ENCODE measurements at places on chromosomes 6 and 20.

DNA sequence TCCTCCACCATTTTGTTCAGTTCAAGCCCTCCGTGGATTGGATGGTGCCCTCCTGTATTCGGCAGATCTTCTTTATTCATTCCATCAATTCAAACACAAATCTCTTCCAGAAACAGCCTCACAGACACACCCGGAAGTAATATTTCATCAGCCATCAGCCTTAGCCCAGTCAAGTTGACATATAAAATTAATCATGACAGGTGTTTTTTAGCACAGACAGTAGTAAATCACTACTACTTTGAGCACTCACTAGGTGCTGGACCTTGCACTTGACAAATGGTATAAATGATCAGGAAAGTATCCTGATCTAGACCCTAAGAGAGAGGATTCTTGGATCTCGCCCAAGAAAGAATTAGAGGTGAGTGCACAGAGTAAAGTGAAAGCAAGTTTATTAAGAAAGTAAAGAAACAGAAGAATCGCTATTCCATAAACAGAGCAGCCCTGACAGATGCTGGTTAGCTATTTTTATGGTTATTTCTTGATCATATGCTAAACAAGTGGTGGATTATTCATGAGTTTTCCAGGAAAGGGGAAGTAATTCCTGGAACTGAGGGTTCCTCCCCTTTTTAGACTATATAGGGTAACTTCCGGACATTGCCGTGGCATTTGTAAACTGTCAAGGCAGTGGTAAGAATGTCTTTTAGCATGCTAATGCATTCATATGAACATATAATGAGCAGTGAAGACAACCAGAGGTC is 194.6 kb upstream of the LAMP5 start:
- no peak for DNase-seq

- DNase-seq = no peak
Measured at GRCh38 chr6:128155826-128156225, 255.0 kb upstream of the THEMIS start.

DNA sequence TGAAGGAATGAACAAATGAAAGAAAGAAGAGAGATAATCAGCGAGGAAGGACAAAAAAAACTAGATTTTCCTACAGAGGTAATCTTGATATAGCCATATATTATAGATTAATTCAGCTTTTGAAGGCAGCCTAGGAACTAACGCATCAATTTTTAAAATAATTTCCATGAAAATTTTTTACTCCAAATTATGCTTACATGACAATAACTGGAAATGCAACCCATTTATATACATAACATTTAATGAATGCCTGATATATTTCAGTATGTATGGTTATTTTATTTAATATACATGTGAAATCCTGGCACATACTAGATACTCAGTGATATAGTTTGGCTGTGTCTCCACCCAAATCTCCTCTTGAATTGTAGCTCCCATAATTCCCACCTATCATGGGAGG is 157.6 kb downstream of the LAMP5 start:
- no peak for DNase-seq

- no peak for DNase-seq
Measured at GRCh38 chr20:36454698-36455427, 86.5 kb upstream of the MYL9 start.

DNA sequence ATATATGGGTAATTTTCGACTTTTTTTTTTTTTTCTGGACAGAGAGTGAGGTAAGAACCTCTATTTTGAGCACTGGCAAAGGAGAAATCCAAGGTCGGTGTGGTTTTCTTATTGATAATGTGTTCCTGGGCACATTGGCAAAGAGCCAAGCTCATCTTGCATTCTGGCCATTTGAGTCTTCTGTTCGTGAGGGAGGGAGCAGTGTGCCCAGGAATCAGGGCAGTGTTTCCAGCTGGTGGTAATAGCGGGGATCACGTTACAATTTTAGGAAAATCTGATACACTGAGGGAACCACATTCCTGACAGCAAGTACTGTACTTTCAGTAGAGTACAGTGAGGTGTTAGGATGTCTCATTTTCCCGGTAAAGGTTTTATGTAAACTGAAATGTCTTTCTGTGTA is 442.3 kb upstream of the MAP3K7 start:
- no peak for DNase-seq

DNA sequence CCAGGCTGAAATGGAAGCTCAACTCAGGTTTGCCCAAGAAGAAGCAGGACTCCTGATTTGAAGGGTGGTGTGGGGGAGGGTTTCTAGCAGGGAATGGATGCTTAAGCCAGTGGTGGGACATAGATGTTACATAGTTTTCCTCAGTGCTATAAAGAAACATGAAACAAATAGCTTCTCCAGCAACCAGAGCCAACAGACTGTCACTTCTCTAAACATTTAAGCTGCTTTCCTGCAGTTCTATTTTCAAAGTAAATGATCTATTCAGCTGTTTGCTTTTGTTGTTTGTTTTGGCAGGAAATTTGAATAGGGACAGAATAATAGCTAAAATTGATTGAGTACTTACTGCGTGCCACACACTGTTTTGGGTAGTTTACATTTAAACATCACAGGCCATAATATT is 169.0 kb downstream of the UST start:
- no peak for DNase-seq

- DNase-seq = no peak
Measured at GRCh38 chr6:168160506-168161370, 81.7 kb upstream of the FRMD1 start.

DNA sequence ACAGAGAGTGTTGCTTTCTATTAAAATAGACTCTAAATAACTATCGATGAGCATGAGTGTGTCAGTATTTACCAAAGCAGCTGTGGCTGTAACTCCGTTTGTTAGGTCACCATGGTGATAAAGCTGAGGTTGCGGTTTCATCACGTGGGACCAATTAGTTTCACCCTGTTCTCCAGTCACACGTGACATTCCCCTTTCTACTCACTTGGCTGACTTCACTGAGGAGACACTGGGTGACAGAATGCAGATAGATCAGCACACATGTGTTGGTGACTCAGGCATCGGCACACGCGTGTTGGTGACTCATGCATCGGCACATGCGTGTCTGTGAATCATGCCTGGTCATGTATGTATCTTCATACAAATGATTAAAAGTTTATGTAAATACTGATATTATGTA is 285.4 kb downstream of the THBS2 start:
- DNase-seq = no peak

DNA sequence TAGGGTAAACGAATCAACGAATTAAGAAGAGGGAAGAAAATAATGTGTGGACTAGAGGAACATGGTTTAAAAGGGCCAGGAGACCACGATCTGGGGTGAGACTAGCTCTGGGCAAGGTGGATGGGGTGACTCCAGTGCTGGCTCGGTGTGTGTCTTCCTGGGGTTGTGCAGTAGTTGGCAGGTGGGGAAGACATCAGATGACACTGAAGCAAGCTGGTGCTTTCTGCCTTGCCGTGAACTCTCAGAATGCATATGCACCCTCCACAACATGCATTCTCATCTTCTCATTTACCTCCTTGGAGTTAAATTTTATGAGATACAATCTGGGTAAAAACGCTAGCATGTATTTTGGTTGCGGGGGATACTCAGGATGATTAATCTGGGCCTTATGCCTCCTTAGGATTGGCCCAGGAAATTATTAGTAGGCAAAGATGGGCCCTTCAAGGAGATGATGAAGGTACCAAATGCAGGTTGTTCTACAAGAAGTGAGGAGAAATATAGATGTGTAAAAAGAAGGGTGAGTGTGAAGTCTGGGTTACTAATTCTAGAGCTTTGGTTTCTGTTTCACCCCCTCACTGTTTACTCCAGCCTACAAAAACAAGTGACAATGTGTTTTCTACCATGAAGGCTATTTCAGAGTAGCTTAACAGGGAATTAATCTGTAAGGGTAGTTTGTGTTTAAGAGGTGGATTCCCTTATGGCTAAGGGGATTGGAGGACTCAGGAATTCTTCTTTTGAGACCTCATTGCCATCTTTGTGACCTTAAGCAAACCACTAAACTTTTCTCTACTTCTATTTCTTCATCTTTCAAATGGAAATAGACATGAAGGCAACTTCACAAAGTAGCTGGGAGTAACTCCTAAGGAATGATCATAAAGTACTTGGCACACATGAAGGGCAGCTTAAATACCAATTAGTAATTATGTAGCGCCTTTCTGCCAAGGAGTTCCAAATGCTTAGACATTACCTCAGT is 71.0 kb upstream of the SUPT3H start:
- no peak for DNase-seq

- DNase-seq = no peak
Measured at GRCh38 chr20:46128310-46129151, 10.4 kb downstream of the CD40 start.

DNA sequence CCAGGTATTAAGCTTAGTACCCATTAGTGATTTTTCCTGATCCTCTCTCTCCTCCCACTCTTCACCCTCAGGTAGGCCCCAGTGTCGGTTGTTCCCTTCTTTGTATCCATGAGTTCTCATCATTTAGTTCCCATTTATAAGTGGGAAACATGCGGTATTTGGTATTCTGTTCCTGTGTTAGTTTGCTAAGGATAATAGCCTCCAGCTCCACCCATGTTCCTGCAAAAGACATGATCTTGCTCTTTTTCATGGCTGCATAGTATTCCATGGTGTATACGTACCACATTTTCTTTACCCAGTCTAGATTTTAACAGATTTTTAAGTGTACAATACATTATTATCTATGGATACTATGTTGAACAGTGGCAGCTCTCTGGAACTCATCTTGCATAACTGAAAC is 44.4 kb downstream of the CYP24A1 start:
- no peak for DNase-seq

DNA sequence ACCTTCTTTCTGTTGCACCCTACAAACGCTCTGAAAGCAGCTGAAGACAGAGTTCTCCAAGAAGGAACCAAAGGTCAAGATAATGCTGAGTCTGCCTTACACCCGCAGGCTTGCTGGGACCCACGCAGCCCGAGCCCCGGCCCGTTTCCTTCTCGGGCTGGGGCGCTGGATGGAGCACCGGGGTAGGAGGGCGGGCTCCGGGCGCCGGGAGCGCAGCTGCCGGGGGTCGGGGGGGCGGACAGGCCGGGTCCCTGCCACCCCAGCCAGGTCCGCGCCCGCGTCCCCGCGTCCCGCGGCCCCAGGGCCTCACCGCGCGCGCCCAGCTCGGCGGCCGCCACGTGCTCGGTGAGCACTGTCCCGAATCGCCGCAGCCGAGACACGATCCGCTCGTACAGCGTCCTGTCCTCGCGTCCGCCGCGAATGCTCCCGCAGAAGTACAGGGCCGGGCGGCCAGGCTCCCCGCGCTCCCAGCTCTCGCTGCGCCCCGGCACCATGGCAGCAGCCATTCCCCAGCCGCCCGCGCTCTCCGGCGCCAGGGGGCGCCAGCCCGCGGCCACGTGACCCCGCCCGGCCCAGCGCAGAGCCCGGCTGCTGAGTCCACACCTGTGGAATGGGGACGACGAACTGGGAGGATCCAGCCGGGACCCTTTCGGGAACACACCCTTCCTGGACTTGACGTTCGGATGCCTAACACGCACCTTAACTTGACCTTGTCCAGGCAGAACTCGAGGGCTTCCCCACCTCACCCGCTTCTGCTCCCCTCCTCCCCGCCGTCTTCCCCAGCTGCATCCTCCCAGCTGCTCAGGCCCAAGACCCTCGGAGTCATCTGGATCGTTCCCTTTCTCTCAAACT is at the start of gene DNPH1:
DNPH1 (minus strand) TSS at position 531 of the 852 bp plus-strand sequence; CDS start at position 506, 25 bp downstream.
- peak; percentile 81 for DNase-seq

- no peak for DNase-seq
Measured at GRCh38 chr6:68651011-68651985, 16.2 kb downstream of the ADGRB3 start.

- no peak for DNase-seq
Measured at GRCh38 chr6:14925025-14925698, 320.7 kb upstream of the JARID2 start.

GRCh38 chr6:56567501-56567900 is 75.2 kb downstream of the DST start:
- no peak for DNase-seq

DNA sequence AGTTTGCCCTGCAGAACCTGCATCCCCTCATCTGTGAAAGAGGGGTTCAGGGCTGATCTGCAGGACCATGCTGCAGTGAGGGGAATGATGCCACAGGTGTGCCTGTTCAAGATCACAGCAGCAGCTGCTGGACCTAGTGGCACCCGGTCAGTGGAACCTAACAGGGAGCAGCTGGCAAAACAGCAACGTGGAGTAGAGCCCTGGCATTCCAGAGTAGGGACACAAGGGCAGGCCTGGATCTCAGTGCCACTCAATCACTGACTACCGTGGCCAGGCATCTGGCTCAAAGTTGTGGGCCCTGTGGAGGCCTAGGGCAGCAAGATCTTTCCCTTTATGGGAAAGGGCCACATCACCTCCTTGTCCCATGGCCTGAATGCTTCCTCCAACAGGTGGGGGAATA is 62.2 kb downstream of the INSM1 start:
- DNase-seq = no peak

GRCh38 chr20:57844626-57845596 is 135.1 kb upstream of the PMEPA1 start:
- DNase-seq = no peak

- no peak for DNase-seq
Measured at GRCh38 chr6:17919496-17919895, 67.9 kb downstream of the KIF13A start.

- DNase-seq = no peak
Measured at GRCh38 chr6:33785778-33786177, 3.2 kb downstream of the LEMD2 start.

- no peak for DNase-seq
Measured at GRCh38 chr6:107075951-107076381, 39.3 kb downstream of the BEND3 start.

DNA sequence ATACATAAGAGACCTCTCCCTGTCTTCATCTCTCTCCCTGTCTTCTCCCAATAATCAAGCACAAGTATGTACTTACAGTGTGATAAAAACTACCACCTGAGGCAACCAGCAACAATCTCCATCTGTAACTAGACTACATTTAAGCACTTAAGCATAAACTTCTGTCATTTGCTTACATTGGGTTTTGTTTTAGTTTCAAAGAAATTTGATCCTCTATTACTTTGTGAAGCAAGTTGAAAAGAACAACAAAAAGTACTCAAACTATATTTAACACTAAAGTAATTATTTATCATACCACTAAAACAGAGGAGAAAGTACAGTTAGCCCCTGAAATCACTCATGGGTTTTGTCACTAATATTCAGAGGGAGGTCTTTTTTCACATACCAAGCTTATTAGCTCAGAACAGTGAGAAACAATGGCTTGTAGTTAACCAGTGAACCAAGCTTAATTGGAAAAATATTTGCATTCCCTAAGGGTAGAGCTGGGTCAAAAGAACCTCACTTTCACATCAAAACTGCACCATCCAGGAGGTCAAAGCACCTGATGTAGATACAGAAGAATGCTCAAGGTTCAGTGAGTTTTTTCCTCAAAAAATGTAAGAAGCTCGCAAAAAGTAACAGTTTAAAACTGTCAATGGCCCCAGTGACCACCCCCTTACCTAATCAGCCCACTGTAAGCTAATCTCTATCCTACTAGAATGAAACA is 34.1 kb downstream of the DCDC2 start:
- DNase-seq = no peak

- no peak for DNase-seq
Measured at GRCh38 chr20:33531047-33531877, 41.4 kb downstream of the CBFA2T2 start.

- DNase-seq = no peak
Measured at GRCh38 chr6:105994118-105994590, 92.0 kb upstream of the PRDM1 start.

GRCh38 chr6:113381959-113382358 is 475.2 kb upstream of the MARCKS start:
- DNase-seq = no peak

GRCh38 chr20:61958773-61959700 is 106.6 kb downstream of the TAF4 start:
- DNase-seq = no peak
